ENCODE measurements at places on chromosomes 12 and 14. TPM values are rescaled to one million over a fixed set of nuclear protein-coding genes. Genes with fewer than 3 reads are reported as not detected.

Gene PLEKHA5
- total RNA-seq: 6.3 TPM

Gene TMEM132D
- total RNA-seq: not detected

DNA sequence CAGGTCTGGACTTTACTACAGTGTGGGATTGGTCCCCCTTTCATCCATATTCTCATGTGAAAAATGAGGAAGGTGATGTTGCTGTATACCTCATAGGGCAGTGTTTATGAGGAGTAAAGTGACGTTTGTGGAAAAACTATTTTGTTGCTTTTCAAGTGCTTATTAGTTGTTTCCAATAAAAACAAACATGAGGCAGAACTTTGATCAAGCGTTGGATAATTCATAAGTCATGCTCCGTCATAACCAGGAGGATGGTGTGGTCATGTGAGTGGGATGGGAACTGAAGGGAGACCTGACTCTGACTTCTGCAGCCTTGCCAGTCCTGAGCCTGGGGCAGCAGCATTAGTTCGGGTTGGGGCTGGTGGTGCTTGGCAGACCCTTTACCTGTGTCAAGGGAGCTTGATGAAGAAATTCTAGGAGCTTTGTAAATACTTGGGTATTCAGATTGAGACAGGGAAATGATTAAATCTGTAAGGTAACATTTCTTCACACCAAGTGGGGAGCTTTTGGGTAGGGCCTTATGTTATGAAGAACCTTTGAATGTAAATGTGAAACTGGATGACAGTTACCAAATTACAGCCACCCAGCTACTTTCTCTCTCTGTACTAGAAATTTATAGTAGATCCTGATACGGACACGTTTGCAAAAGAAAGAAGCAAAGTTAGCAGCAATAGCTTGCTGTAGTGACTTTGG is 462.4 kb upstream of the RGS6 start:
- no peak for DNase-seq

DNA sequence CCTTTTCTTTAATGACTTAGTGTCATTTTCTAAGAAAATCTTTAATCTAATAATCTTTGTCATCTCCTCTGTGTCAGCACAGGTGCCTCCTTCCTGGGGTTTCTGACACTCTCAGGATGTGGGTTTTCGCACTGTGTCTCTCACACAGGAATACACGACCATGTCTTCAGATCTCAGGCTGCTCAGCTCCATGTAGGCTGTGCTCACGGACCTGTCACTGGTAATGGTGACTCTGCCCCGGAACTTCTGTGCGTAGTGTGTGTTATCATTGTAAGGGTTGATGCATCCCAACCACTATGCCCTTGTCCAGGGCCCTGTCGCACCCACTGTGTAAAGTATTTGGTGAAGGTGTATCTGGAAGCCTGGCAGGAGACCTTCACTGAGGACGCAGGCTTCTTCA is 647.8 kb downstream of the TMEM121 start:
- no peak for DNase-seq

- DNase-seq: no peak
These were observed 370.4 kb downstream of the ALG10 start for GRCh38 chr12:34392741-34393085.

DNA sequence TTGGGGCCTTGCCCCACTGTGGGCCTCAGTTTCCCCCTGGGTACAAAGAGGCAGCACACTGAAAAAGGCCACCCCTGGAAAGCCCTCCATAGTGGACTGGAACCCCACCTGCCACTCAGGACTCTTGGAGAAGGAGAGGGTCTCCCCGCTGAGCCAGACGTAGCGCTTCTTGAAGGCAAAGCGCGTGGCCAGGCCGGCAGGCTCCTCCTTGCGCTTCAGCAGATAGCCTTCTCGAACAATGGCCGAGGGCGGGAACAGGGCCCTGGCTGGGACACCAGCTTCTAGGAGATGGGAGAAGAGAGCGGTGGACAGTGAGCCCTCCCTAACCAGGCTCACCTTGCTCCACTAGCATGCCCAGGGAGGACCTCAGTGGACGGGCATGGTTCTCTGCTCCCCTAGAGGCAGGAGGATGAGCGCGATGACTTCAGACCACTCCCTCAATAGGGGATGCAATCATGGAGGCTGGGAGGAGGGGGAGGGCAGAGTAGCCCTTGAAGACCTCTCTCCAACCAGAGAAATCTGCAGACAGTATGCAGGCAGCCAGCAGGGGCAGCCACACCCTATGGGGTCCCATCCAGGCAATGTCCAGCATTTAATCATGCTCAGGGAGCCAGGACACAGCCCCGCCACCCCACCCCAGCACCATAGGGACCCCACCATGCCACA is 29.8 kb downstream of the RASAL1 start:
- no peak for DNase-seq

DNA sequence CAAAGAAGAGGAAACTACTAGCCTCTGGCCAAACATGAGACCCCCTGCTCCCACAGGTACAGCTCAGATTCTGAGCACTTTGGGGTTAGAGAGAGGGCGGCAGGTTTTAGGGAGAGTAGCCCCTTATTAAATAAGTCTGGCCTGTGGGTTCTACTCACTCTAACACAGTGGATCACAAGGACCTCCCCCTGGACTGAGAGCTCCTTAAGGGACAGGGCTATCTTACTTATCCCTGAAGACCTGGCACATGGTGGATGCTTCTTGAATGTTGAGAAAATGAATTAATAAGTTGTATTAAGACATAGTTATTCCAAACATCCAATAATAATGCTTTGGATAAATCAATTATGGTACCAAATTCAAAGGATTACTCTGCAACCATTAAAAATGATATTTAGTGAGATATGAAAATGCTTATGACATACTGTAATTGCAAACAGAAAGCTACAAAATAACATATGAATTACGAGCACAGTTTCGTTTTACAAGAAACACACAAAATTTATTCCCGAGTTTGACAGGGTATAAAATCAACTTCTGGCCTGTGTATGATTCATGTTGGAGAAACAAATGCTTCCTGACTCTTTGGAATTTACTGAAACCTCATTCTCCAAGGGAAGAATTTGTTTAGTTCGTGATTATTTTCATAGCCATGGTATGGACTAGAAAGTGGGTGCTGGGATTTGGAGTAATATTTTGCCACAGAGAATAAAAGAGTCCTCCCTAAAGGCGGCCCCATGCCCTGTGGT is 59.3 kb upstream of the BDKRB2 start:
- peak; percentile 57 for DNase-seq
